NCI-H187 treated with DMSO at 0.1 percent for 48 hours (cell line): ENCODE measurements at places on chromosomes 12 and 14.
A peak's percentile ranks its signal among the peaks of the same experiment; 100 is the strongest.

- no peak for DNase-seq
Observed at GRCh38 chr14:105385322-105385637, 13.1 kb upstream of the TEX22 start.

DNA sequence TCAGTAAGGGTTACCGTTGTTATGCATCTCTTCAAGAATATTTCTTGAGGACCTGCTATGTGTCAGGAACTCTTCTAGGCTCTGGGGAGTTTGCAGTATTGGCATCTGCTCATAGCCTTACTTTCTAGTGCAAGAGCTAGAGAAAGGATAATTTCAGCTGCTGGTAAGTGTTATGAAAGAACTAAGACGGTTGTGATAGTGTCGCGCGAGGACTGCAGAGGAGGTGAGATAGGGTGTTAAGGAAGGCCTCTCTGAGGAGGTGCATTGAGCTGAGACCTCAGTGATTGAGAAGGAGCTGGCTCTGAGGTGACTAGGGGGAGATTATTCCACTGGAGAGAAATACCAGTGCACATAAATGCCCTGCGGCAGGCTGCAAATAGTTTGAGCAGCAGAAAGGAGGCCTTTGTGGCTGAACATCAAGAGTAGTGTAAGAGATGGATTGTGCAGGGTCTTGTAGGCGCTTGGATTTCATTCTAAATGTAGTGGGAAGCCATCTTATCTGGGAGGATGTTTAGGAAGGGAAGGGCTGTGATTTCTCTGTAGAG, 824 bp downstream of the DDX55 start:
- DNase-seq, result no peak

DNA sequence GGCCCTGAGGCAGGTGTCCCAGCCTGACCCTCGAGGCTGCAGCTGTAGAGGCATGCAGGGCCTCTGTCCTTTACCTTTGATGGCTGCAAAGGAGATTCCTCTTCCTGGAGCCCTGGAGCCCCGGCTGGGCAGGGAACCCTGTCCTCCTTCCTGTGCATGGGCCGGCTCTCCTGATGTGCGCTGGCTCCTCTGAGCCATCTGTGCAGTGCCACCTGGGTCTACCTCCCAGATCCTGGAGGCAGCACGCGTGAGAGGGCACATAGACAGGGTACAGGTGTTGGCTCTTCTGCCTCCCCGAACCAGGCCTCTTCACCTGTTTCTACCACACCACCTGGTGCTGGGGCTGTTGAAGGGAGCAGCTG, 115.1 kb downstream of the BEGAIN start:
- peak; percentile 68 for DNase-seq

GRCh38 chr14:99722741-99723140, 38.6 kb downstream of the CYP46A1 start:
- DNase-seq, result no peak

- no peak for DNase-seq
Observed at GRCh38 chr12:123488539-123489230, 30.7 kb downstream of the SNRNP35 start.

DNA sequence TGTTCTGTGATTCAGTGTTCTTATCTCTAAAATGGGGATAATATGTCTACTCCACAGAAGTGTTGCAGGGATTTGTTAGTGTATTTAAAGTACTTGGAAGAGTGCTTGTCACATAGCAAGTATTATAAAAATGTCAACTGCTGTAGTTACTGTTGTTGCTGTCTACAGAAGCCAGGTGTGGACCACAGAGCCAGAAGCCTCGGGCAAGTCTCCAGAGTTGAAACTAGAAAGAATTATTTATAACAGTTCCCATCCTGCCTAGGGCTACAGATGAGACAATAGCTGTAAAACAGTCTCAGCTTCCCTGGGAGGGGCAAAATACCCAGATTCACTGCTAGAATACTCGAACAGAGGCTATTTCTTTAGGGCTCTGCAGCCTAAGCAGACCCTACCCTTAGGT, 55.4 kb upstream of the FUT8 start:
- DNase-seq, result no peak

DNA sequence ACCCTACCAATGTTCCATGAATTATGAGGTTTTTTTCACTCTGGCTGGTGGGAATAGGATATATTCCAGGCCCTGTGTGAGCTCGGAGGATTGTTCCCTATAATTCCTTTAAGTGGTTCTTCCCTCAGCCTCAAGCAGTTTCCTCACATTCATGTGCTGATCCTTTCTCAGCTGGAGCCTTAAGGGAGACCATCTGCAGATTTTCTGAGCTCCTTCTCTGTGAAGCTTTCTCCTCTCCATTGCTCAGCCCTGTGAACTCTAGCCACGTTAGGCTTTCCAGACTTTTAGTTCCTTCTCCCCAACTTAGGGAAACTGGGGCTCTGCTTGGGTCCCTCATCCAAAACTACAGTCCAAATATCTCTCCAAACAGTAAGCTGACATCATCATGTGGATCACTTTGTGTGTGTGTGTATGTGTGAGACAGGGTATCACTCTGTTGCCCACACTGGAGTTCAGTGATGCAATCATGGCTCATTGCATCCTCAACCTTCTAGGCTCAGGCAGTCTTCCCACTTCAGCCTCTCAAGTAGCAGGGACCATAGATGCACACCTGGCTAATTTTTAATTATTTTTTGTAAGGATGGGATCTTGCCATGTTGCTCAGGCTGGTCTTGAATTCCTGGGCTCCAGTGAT, 219.5 kb upstream of the OTX2 start:
- no peak for DNase-seq

GRCh38 chr12:40002178-40003169, 103.4 kb downstream of the SLC2A13 start:
- DNase-seq, result no peak

- no peak for DNase-seq
Observed at GRCh38 chr14:105883066-105884005, 357.0 kb downstream of the TMEM121 start.

DNA sequence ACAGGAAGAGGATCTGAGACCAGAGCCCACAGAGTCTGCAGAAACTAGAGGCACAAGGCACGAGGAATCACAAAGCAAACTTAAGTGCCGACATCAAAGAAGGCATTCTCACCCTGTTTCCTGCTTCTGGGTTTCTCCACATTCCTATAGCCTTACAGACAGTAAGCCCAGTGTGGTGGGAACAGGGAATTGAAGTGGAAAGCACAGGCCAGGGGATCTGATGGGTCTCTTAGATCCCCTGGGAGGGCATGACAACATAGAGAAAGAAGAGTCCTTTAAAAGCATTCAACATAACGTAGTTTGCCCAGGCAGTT, 75.6 kb upstream of the FRMD6 start:
- DNase-seq, result no peak

- peak; percentile 28 for DNase-seq
Observed at GRCh38 chr12:3777206-3777809, 24.4 kb upstream of the CRACR2A start.

DNA sequence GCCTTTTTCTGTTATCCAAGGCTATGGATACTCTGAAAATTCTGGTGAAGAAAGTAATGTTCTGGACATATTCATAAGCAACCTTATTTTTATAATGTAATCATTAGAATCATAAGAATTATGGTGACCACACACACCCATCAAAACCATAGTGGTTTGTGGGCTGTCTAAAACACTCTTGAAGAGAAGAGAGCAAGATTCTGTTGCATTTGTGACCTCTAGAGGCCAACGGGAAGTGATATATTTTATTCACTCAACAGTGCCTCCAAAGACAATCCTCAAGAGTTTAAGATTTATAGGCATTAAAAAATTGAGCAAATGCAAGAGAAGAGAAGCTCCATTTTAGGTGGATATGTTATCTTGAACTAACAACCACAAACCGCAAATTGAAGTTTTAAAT, 68.5 kb upstream of the LGR5 start:
- no peak for DNase-seq

GRCh38 chr12:57138526-57139272, 8.7 kb downstream of the LRP1-AS start:
- no peak for DNase-seq

DNA sequence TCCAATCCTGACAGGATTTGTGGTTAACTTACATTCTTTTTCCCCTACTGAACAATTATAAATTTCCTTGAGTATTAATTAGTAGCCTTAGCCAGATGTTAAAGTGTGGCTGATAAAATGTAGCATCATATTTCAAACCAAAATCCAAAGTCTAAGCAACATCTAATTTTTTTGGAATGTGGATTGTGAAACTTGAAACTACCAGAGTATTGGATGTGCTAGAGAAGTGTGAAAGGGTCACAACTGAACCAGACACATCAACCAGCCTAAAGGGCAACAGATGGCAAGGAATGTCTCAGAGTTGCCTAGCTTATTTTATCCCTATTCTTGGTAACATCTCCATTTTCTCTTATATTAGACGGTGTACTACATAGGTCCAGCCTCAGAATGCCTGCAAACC, 153.1 kb upstream of the DCN start:
- DNase-seq, result no peak

DNA sequence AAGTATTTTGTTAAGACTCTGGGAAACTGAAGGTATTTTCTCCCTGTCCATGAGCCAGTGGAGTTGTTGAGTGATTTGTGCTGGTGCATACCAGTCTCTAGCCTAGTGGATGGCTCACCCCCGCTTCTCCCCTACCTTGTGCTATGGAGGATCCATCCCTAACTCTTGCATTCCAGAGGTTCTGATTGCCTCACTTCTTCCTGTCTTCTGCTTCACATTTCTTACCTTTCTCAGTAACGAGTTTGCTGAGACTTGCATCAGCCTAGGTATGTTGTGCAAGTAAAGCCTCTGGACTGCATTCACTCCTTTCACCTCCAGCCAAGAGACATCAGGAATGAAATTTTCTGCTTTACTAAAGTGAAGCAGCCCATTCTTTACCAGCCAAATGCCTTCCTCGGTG, 391.6 kb downstream of the ZFP36L1 start:
- no peak for DNase-seq

- no peak for DNase-seq
Observed at GRCh38 chr12:45731190-45731775, 1.8 kb downstream of the ARID2 start.

GRCh38 chr14:36617824-36618223, 35.4 kb upstream of the NKX2-8 start:
- no peak for DNase-seq

DNA sequence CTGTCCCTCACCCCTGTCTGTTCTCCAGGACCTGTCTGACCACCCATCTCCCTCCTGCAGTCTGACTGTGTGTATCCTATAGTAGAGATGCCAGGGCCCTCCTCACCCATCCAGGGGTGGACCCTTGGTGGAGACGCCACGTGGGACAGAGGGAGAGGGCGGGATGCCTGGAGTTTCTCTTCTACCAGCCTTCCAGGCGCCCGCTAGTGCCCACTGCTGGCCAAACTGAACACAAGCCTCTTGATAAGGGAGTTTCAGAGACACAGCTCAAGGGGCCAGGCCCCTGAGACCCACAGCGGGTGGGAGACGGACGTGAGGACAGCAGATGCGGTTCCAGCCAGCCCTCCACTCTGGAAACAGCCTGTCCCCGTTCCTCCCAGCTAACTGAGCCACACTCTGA, 147.3 kb downstream of the RBM19 start:
- DNase-seq, result no peak

DNA sequence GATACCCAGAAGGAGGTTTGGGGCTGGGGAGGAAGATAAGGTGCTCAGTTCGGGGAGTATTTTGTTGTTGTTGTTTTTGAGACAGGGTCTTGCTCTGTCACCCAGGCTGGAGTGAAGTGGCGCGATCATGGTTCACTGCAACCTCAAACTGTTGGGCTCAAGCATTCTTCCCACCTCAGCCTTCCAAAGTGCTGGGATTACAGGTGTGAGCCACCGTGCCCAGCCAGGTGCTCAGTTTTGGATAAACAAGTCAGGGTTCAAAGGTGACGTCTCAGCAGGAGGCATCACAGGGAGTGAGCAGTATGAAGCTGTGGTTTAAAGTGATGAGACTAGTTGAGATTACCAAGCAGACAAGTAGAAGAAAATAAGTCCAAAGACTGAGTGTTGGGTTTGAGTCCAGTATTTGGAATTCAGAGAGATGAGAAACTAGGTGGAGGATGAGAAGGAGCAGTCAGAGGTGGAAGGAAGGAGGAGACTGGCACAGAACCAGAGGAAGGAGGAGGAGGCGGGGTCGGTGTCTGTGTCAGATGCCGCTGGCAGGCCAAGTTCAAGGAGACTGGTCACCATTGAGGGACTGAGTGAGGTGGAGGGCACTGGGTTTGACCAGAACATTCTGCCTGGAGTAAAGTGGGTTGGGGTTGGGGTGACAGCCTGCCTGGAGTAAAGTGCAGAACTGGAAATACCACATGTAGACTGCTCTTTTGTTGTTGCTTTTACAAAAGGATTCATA, 16.1 kb downstream of the SLC35E3 start:
- DNase-seq, result no peak

DNA sequence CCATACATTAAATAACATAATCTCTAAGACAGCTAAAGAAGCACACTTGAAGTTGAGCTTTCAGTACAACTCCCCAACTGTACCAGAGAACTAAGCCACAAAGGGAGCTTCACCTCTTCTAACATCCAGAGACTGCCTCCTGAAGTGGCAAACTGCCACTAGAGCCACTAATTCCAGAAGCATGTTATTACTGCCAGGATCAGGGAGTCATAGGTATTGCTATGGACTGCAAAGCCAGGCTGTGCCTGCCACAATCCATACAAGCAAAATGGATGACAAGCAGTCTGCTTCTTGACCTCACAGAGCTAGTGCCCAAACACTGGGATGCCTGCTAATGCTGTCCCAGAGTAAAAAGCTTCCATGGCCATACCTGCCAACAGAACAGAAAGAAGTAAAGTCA, 160.1 kb downstream of the STXBP6 start:
- no peak for DNase-seq

DNA sequence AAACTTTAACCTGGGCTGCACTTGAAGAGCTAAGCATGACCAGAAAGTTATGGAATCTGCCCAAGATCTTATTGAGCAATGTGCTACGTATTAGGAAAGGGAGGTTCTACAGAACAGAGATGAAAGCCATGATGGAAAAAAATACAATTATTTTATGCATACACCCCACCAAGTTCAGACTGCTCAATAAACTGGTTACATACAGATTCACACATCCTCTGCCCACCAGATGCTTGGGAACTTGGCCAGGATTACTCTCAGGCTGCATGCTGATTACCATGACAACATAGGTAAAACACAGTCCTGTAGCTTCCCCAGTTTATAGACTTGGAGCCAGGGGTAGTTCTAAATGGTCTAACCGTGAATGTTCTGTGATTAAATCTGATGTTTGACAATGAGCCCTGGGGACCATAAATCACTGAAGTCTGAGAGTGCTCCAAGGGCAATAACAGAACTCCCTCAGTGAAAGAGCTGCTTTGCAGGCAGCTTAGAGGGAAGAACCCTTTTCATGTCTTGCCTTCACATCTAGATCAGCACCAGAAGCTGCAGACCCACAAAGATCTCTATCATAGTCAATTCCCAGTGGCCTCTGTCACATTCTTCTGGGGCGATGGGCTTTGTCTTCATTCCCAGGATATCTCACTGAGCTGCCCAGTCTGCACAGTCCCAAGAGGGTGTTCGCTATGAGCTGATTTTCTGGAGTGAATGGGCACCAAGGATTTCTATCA, 232.2 kb downstream of the EMP1 start:
- DNase-seq, result peak; percentile 43

- no peak for DNase-seq
Observed at GRCh38 chr12:132899033-132899432, 11.6 kb upstream of the CHFR start.

- no peak for DNase-seq
Observed at GRCh38 chr12:11609045-11609444, 40.4 kb upstream of the ETV6 start.
